Activated T-cell treated with anti-CD3 and anti-CD28 coated beads, Interleukin-2, amount 50 U/mL, for 4 hours (primary cell): ENCODE measurements at places on chromosomes 6 and 20. TPM values are rescaled to one million over a fixed set of nuclear protein-coding genes. Genes with fewer than 3 reads are reported as not detected.

Gene DOK5
- total RNA-seq, result 1.3 TPM

- no peak for DNase-seq
Observed at GRCh38 chr6:40343877-40344565, 243.1 kb downstream of the LRFN2 start.

- DNase-seq, result no peak
Observed at GRCh38 chr20:45061244-45061643, 39.7 kb downstream of the KCNS1 start.

- no peak for DNase-seq
Observed at GRCh38 chr6:155994086-155994485, 538.4 kb upstream of the NOX3 start.

- DNase-seq, result no peak
Observed at GRCh38 chr6:2990248-2990931, 9.3 kb upstream of the NQO2 start.

DNA sequence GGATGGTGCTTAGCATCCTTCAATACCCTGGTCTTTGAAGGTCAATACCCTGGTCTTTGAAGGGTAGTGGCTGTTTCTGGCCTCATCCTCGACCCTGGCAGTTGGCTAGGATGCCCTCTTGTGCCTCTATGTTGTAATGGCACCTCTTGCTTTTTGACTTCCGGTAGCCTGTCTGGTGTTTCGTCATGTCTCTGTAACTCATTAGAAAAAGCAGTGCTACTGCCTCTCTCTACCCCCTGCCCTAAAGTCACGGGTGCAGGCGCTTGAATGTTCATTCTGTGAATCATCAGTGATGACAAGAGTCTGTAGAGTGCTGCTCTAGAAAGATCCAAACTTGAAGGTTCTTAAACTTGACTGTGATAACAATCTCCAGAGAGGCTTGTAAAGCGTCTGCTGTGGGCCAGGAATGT, 28.3 kb downstream of the RSPO4 start:
- no peak for DNase-seq
